Kidney (tissue), 22 donors: ENCODE measurements at places on chromosomes 2 and 18. TPM values are rescaled to one million over a fixed set of nuclear protein-coding genes. Genes with fewer than 3 reads are reported as not detected.
A peak's percentile ranks its signal among the peaks of the same experiment; 100 is the strongest.

GRCh38 chr18:63917817-63918216 is 10.1 kb downstream of the SERPINB10 start:
- DNase-seq, result no peak

DNA sequence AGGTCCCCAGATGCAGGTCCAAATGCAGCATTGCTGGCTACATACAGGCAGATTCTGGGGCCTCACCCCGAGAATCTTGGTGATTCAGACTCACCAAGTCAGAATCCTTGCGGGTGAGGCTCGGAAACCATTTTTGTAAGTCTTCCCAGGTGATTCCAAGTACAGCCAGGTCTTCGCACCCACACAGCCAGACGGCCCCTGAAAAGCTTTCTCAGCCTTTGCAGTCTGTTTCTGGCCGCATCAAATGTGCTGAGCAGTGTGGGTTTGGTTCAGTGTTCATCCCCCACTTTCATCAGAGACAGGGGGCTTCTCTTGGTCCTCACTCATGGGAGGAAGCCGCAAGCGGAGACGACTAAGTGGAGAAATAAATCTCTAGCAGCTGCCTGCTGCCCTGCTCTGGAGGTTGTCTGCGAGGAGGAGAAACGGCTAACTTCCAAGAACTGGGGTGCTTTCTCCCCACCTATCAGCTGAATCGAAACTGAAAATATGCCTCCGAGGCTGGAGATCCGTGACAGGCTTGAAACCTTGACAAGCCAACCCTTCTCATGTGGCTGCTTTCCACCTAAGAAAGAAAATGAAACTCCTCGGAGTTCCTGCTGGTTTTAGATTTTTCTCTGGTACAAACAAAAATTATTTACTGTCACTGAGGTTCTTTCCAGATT is 8.9 kb upstream of the TMEM185B start:
- no peak for DNase-seq

DNA sequence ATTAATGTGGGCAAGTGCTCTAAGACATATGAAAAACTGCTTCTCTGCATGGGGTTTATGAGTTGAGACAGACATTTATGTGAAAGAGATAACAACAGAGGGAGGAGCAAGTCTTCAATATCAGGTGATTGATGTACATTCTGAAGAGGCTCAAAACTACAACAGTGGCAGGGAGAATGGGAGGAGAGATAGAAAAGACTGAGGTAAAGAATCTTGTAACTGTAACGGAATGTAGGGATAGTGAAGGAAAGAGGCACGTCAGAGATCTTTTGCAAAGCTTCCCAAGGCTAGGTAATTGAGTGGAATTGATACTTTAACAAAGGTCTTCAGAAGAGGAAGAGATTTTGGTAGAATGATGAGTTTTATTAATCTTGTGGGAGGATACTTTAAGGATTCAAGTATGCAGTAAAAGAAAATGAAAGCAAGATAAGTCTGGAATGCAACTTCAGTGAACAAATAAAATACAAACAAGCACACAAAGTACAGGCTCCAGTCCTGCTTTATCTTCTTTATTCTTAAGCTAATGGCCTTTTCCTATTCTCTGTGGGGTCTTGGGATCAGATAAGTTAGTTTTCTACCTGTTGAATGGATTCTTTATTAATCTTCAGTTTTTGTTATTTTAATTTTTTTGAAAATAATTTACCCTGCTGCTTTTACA is 15.0 kb downstream of the SMAD4 start:
- no peak for DNase-seq

GRCh38 chr2:29347774-29348461 is 232.7 kb downstream of the CLIP4 start:
- no peak for DNase-seq

- DNase-seq, result peak; percentile 2
These were observed 35.1 kb downstream of the LOXHD1 start for GRCh38 chr18:46621871-46622270.

DNA sequence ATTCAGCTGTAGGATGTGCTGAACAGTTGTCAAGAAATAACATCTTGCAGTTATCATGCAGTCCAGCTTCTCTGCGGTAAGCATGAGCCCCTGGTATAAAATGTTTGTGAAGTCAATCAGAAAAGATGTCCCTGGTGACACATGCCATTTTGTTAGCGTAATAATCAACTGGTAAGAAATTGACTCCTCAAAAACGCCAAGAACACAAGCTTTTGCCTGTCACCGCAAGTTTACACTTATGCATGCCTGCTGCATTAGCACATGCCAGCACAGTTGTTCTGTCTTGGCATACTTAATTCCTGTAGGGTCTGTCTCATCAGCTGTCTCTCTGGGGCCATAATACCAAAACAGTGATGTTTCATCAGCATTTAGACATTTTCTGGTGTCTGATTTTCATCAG is 524.8 kb upstream of the DSEL start:
- DNase-seq, result no peak

DNA sequence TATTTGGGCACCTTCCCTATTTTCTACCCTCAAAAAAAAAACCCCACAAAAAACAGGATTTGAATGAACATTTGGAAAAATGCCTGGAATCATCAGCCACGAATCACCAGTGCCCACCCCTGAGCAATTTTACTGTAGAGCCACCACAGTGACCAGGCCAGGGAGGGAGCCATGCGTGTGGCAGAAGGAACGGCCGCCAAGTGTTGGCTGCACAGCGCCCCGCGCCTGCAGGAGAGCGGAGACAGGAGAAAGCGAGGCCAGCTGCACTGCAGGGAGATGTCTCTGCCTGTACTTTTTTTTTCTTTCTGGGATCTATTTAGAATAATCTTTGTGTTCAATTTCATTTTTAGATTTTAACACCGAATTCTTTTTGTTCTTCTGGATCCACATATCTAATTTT is 269.3 kb upstream of the RAB12 start:
- no peak for DNase-seq

GRCh38 chr2:85421260-85422071 is 3.0 kb downstream of the SH2D6 start:
- DNase-seq, result no peak

- DNase-seq, result no peak
These were observed 334.5 kb upstream of the CYRIA start for GRCh38 chr2:17000184-17000482.

- DNase-seq, result no peak
These were observed 42.2 kb upstream of the EPHA4 start for GRCh38 chr2:221614274-221614673.

DNA sequence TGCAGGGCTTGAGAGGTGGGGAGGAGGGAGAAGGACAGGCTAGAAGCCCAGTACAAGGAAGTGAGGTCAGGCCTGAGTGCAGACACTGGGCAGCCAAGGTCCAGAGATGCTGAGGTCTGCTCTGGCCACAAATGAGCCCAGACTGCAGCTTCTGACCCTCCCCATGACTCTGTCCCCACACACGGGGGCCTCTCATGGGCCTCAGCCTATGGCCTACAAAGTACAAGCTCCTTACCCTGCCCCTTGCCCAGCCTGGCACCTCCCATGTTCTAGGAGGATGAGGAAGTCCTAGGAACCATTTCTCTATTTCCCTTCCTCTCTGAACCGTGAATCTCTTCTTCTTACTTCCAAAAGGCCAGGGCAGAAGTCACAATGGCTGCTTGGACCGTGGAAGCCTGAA is 193.8 kb downstream of the ANKRD30B start:
- no peak for DNase-seq

DNA sequence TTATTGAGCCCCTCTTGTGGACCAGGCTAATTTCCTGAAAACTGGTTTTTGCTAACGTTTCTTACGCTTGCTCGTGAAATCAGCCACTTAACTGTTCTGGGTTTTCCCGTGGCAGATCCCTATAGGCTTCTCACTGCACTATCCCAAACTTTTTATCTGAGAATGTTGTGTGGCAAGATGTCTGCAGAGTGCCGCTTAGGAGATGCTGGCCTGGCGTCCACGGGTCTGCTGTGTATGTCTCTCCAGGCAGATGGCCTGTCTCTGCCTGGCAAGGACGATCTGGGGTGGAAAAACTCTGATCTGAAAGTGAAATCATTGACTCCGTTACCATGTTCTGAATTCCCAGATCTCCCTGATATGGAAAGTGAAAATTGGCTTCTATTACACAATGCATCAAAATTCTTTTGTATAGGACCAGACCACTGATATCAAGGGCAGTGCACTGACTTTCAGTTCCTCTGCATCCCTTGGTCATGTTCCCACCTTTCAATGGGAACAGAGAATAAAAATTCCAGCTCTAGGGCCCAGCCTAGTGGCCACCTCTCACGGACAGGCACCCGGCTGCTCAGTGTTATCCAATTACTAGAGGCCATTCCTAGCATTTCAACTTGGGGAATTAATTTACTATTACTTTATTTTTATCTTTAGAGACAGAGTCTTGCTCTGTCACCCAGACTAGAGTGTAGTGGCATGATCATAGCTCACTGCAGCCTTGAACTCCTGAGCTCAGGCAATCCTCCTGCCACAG is 154.6 kb downstream of the ACOXL start:
- no peak for DNase-seq

GRCh38 chr2:36169843-36170242 is 185.7 kb upstream of the CRIM1 start:
- DNase-seq, result no peak

DNA sequence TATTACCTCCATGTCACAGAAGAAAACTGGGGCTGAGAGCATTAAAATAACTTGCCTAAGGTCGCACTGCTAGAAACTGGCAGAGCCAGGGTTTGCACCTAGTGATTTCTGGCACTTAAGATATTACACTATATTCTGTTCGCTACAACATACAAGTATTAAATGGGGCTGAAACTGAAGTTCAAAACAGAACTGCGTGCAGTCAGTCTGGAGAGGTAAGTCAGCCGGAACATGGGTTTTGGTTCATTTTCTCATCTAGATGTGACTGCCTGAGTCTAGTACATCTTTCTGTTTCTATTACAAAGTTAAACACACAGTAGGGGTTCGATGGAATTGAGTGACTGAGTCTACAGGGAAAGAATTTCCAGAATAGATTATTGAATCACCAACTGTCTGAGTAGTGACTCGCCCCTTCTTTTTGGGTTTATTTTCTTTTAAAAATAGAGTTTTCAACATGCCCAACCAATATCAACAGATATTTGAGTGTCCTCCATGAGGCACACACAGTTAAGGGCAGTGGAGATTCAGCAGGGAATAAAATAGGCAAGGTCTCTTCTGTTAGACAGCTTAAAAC is 150.8 kb downstream of the RNF152 start:
- no peak for DNase-seq

DNA sequence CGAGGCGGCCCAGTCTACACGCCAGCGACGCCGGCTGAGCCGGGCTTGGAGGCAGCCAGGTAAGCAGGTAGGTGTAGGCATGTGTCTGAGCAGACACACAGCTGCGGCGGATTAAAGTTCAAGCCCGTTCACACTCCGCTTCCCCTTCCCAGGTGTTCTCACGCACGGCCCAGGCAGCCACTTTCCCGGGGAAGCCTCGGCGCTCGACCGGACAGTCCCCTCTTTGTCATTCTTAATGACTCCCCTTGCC is 367 bp downstream of the TGFA start:
- DNase-seq, result no peak

GRCh38 chr2:157262248-157262647 is 4.7 kb downstream of the GALNT5 start:
- DNase-seq, result no peak

DNA sequence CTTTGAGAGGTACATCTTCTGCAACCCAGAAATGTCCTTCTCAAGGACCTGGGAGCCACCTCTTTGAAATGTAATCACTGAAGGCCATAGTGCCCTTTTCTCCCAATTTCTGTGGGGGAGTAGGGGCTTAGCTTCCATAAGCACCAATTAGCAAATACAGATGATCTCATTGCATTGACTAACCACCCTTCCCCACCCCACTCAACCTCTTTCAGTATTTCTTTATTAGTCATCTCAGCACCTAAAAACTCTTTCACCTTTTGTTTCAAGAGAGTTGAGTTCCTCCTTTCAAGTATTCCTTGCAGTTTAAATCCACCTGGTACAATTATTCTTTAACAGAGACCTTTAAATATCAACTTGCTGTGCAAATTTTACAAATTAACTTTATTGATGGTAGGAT is 1011.8 kb upstream of the CDH2 start:
- DNase-seq, result no peak

GRCh38 chr2:229514273-229514895 is 200.0 kb downstream of the DNER start:
- no peak for DNase-seq

GRCh38 chr18:80190311-80190710 is 57.0 kb downstream of the PARD6G start:
- peak; percentile 24 for DNase-seq

DNA sequence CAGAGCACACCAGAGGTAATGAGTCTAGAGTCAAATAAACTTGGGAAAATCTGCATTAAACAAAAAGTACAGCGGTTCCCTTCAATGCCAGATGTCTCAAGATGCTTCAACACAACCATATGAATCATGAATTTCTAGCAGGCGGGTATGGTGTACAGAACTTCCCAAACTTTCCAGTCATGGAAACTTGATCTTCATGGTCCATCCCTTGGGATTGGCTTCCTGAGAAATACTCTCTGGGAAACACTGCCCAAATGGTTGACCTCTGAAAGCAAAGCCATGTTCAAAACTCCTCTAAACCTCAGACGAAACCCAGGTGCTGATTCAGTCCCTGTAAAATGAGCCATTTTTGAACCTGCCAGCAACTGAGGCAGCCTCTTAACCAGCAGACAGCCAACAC is 16.4 kb upstream of the TMEM247 start:
- no peak for DNase-seq

DNA sequence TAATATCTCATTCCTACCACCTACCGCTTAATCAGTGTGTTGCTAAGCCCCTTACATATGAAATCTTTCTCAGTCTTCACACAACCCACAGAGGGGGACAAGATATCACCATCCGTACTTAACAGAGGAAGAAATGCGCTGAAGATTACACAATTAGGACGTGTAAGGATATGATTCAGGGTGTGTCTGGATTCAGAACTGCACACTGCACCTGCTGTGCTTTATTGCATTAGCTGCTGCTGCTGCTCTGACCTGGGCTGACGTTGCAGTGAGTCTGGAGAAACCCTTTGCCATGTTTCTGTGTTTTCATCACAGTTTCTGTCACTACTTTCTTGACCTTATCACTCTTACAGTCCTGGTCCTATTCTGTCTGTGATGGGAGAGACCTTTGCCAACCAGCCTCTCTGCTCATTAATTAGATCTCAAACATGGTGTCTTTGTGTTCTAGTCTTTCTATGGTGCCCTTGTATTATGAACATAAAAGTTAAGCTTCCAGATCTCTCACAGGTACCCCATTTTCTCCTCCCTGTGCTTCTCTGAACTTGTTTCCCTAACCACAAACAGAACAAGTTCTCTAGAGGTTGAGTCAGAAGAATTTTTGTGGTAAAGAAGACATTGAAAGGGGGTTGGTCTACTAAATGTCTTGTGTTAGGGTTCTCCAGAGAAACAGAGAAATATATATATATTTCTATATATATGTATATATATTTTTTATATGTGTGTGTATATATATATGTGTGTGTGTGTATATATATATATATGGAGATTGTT is 92.9 kb upstream of the CYP1B1 start:
- no peak for DNase-seq

The PKDCC gene
- total RNA-seq, result 52.2 TPM

The ASTL gene
- not detected for total RNA-seq

The POMC gene
- 1.5 TPM for total RNA-seq

The SERPINB2 gene
- total RNA-seq, result not detected

The GCG gene
- not detected for total RNA-seq

The GPR17 gene
- total RNA-seq, result 0.50 TPM

The TUBA3E gene
- not detected for total RNA-seq

The VWA3B gene
- 0.35 TPM for total RNA-seq

The CFAP221 gene
- total RNA-seq, result 58.7 TPM

The KCNF1 gene
- total RNA-seq, result 0.63 TPM

The RETSAT gene
- 53.9 TPM for total RNA-seq

The SAG gene
- total RNA-seq, result not detected

The AGAP1 gene
- total RNA-seq, result 44.5 TPM

The KCNG2 gene
- total RNA-seq, result 0.76 TPM
